ENCODE measurements at places on chromosomes 5 and 9. TPM values are rescaled to one million over a fixed set of nuclear protein-coding genes. Genes with fewer than 3 reads are reported as not detected.

OR1J2 gene
- total RNA-seq = not detected

ANKRD31 gene
- total RNA-seq = 0.19 TPM

ANKRD55 gene
- total RNA-seq = 8.3 TPM

ARL15 gene
- 38.7 TPM for total RNA-seq

SPATA31A3 gene
- total RNA-seq = not detected

TRAPPC13 gene
- total RNA-seq = 24.2 TPM

HBEGF gene
- 8.0 TPM for total RNA-seq

Data from Peyer's patch (tissue), 4 donors.